ENCODE measurements at places on chromosomes 12 and 14. TPM values are rescaled to one million over a fixed set of nuclear protein-coding genes. Genes with fewer than 3 reads are reported as not detected.
A peak's percentile ranks its signal among the peaks of the same experiment; 100 is the strongest.

Gene HOXC5
- not detected for total RNA-seq

DNA sequence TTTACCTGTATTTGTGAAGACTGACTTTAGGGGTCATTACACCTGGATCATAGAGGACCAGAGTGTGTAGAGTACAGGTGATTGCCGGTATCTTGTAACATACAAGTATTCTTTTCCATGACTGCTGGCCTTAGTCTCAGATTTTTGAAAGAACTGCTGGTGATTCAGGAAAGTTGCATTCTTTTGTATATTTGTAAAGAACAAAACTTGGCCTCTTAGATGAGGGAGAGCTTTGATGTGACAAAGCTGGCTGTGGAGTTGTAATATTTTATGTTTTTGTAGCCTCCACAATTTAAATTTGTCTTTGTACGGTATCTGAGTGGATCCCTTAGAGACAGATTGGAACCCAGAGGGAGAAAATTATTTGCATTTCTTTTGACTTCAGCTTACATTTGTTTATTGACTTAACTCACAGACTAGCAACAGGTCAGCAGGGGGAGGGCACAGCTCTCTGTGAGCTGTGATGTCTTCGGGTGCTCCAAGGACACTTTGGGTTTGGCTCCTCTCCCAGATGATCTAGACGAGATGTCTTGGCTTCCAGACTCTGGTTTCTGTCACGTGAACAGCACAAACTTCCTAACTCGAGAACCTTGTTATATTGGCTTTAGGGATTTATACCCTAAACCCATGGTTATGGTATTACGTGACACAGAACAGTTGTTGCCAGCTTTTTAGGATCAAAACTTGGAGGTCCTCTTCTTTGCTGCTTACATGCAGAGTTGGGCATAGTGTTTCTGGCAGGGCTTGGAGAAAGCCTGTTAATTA, 65.9 kb downstream of the DAAM1 start:
- peak overlapping the region; percentile 44 for H3K27ac ChIP-seq
- H3K4me3 ChIP-seq, result no peak overlapping the region
- no peak for DNase-seq
- peaks cover 4% of the 10 kb centered on the region for H3K4me1 ChIP-seq

- H3K4me3 ChIP-seq, result no peak overlapping the region
- no peaks in the 10 kb centered on the region for H3K36me3 ChIP-seq
- H3K27ac ChIP-seq, result no peak overlapping the region
- DNase-seq, result no peak
These were observed 88.2 kb downstream of the TMTC3 start for GRCh38 chr12:88230271-88230670.

Gene CCDC175
- total RNA-seq, result not detected

Gene KLHDC1
- total RNA-seq, result 4.1 TPM

DNA sequence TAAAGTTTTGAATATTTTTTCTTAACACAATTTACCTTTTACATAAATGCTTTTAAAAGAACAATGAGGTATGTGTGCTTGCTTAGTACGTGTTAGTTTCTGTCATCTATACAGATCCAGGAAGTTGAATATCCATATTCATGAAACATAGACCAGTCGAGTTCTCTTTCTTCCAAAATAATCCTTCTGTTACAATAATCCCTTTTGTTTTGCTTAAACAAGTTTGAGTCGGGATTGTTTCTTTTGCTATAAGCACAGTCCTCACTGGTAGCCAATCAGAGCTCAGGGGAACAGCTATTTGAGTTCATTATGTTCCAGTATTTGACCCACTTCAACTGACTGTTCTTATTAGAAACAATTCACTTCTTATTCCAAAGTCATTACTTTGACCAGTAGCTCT, 214.7 kb upstream of the FLRT2 start:
- H3K4me3 ChIP-seq, result no peak overlapping the region
- H3K27ac ChIP-seq, result no peak overlapping the region
- H3K4me1 ChIP-seq, result no peaks in the 10 kb centered on the region

Gene FBLN5
- 18.7 TPM for total RNA-seq

- peak; percentile 68 for DNase-seq
- H3K4me1 ChIP-seq, result no peaks in the 10 kb centered on the region
- H3K4me3 ChIP-seq, result no peak overlapping the region
- H3K27ac ChIP-seq, result no peak overlapping the region
These were observed 386.5 kb upstream of the DDHD1 start for GRCh38 chr14:53539489-53540126.

Gene OR6C2
- not detected for total RNA-seq

DNA sequence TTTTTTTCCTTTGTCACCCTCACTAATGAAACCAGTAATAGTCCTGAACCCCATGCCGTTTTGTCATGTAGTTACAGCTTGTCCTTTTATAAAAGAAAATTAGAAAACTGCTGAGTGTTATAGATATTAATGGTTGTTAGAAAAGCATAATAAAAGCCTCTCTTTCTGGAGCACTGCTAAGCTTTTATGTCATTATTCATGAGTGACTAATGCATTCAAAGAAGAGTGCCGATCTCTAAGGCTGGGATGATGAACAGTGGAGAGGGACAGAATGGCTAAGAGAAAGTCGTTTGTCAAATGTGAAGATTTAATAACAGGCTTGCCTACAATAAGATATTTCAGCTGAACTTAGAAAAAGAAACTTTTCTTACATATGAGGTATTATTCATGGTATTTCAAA, 121.6 kb downstream of the MGAT4C start:
- H3K4me1 ChIP-seq, result no peaks in the 10 kb centered on the region
- DNase-seq, result no peak
- H3K36me3 ChIP-seq, result no peaks in the 10 kb centered on the region
- H3K27me3 ChIP-seq, result peaks cover 2% of the 10 kb centered on the region
- H3K4me3 ChIP-seq, result no peak overlapping the region

DNA sequence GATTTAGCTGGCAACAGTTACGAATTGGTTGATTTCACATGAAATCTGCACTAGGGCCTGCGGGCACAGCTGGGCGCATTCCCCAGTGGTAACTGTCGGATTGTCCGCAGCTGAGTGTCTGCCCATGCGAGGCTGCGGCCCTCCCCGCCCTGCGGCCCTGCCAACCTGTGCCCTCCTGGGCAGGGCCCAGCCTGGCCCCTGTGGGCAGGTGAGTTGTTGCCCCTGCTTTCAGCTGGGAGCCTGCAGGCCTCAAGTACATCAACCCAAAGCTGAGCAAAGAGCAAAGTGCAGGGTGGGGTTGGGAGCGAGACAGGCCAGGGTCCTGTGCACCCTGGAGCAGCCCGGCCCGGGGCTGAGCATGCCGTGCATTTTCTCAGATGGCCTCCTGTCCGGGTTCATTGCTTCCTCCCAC, 89.1 kb downstream of the ADGRD1 start:
- no peaks in the 10 kb centered on the region for H3K27me3 ChIP-seq
- no peak overlapping the region for H3K27ac ChIP-seq
- H3K4me3 ChIP-seq, result no peak overlapping the region
- DNase-seq, result no peak

DNA sequence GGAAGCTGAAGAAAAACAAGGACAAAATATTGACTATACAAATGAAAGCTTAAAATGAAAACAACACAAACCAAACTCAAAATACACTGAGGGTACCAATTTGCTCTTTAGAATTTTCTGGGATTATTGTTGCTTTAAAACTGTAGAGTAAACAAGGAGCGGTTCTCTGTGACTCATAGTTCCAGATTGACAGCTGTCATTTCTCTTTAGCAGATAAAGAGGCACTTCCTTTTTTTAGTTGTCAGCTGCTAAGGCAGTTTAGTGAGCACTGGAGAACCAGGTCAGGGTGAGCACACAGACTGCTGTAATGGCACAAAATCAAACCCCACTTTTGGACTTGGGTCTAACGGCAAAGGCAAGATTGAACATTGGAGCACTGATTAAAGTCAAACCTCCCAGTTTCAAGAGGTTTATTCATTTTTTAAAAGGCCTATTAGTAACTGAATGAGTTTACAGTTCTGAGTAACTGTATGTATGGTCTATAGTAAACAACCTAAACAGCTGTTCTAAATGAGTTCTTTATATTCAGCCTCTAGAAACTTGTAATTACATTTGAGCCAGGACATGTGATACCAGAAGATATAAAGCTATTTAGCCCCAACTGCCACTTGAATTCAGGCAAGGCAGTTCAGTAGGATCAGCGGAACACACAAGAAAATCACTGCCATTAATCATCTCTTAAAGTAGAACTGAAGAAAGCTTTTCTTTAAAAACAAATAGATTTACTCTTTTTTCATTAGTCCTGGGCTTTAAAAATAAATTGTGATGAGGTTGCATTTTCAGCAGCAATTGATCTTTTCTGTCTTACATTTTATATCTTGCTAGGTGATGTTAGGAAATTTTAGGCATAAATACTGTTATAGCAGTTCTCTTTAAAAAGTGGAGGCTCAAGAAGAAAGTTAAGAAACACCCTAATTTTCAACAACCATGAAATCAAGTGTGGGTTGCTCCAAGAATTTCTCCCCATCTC, 71.7 kb upstream of the PRICKLE1 start:
- H3K27me3 ChIP-seq, result no peaks in the 10 kb centered on the region
- H3K27ac ChIP-seq, result no peak overlapping the region
- no peak overlapping the region for H3K4me3 ChIP-seq
- DNase-seq, result no peak
- H3K4me1 ChIP-seq, result no peaks in the 10 kb centered on the region
- no peaks in the 10 kb centered on the region for H3K36me3 ChIP-seq

GRCh38 chr14:101474563-101475455, 86.5 kb upstream of the DIO3 start:
- peak; percentile 30 for DNase-seq
- H3K4me1 ChIP-seq, result peaks cover 24% of the 10 kb centered on the region
- no peaks in the 10 kb centered on the region for H3K27me3 ChIP-seq
- no peak overlapping the region for H3K4me3 ChIP-seq
- no peaks in the 10 kb centered on the region for H3K36me3 ChIP-seq

Gene NANOG
- not detected for total RNA-seq

Gene REP15
- total RNA-seq, result 2.1 TPM

- DNase-seq, result no peak
- no peak overlapping the region for H3K27ac ChIP-seq
- H3K36me3 ChIP-seq, result no peaks in the 10 kb centered on the region
- no peak overlapping the region for H3K4me3 ChIP-seq
- no peaks in the 10 kb centered on the region for H3K4me1 ChIP-seq
These were observed 30.6 kb upstream of the OSBPL8 start for GRCh38 chr12:76590131-76590530.

GRCh38 chr14:83461521-83461920, 1927.9 kb upstream of the SEL1L start:
- no peak overlapping the region for H3K27ac ChIP-seq
- H3K36me3 ChIP-seq, result no peaks in the 10 kb centered on the region
- no peaks in the 10 kb centered on the region for H3K4me1 ChIP-seq
- no peak for DNase-seq
- no peak overlapping the region for H3K4me3 ChIP-seq
- no peaks in the 10 kb centered on the region for H3K27me3 ChIP-seq

- no peaks in the 10 kb centered on the region for H3K36me3 ChIP-seq
- H3K27me3 ChIP-seq, result no peaks in the 10 kb centered on the region
- H3K27ac ChIP-seq, result peak overlapping the region; percentile 100
- DNase-seq, result peak; percentile 39
These were observed 133.5 kb upstream of the KRAS start for GRCh38 chr12:25384038-25384892.
